ENCODE measurements at places on chromosomes 3 and 15.
A peak's percentile ranks its signal among the peaks of the same experiment; 100 is the strongest.

- DNase-seq: peak; percentile 29
Measured at GRCh38 chr3:88003115-88003755, 55.6 kb downstream of the CGGBP1 start.

DNA sequence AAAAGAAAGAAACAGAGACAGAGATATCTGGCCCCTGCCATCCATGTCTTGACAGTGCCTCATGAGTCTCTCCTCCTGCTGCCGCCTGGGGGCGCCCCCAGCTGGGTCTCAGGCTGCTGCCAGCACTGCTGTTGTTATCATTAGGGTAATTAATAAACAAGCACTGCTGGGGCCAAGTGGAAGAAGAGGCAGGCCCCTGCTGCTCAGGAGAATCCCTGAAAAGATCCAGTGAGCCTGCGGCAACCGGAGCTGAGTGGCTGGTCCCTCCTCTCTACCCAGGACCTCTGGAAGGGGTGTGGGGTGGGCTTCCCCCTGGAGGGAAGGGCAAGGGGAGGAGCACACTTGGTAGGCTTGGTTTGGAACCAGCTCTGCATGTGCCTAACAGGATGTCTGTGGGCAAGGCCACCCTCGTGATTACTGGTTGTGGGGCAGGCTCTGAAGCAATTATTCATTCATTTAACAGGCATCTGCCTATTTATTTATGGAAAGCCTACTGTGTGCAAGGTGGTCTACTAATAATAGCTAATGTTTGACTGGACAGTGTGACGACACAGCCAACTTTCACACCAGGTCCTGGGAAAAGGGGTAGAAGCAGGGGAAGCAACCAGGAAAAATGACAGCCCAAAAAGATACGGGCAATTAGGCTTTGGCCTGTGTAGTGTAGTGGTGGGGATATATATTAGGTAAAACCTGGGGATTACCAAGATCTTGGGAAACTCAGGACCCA lies 1.2 kb upstream of the TYRO3 start:
- DNase-seq: no peak

- peak; percentile 70 for DNase-seq
Measured at GRCh38 chr15:77107068-77107467, 36.2 kb upstream of the TSPAN3 start.

DNA sequence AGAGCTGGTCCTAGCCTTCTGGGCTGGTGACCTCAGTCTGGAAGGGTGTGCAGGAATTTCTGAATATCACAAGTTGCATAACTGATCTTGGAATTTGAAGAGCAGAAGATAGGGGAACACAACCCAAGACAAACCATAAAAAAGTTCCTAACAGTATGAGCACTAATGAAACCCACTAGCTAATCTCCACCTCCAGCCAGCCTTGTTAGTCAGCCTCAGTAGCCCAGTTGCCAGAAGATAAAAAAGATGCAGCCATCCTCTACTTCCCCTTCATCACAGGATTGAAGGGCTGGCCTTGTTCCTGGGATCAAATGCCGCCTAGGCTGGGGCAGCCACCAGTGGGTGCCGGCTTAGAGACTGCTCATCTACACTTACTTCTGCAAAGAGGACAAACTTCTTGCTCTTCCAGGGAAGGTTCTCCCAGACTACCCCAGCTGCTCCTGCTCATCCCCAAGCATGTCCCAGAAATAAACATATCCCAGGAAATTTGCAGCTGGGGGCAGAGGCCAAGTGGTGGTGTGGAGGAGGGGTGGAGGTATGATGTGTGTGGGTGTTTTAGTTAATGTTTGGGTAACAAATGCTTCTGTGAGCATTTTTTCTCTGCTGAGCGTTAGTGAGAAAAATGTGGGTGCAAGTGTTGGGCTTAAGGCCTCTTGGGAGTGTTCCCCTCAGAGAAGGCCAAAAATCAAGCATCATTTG lies 9.2 kb upstream of the ITGA11 start:
- no peak for DNase-seq

DNA sequence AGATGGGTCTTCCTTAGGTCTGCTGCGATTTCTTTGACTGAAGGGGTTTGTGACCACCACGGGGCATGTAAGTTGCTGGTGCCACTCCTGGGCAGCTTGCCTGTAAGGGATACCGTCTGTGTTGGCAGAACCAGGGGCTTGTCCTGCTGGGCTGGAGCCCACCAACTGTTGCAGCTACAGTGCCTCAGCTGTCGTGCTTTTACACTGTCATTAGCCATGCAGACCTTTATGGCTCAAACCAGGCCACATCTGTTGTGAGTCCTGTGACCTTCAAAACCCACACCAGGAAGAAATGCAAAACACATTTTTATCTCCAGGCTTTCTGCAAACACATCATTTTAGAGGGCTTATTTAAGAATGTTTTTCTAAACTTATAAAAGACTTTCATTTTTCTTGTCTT lies 168.7 kb downstream of the PTPRG start:
- DNase-seq: no peak

DNA sequence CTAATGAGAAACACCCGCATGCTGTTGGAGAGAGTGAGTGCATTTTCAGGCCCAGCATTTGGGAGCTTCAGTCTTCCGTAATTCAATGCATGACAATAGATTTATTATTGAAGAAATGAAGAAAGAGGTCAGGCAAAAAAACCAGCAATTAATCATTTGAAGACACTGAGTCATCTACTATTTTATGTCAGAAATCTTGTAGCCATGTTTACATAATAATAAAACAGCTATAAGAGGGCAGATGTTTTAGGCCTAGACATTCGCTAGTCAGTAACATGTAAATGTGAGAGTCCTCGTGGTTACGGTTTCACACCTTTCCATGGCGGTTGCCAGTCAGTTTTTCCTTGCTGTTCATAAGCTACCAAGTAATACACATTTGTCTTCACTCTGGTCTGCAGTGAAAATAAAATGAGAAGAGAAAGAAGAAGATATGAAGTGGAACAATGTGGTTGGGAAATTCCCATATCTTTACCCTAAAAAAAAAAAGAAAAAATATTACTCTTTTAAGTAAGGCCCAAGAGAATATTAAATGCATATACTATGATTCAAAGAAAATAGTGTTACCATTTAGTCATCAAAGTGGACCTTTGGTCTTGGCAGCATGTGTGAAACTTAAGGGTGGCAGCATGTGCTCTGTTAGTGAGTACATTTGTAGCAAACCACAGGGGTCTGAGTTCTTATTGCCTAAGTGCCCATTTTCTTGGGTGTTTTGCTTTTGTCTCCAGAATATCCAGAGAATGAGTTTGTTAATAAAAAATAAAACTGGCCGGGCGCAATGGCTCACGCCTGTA lies 140.5 kb upstream of the TBL1XR1 start:
- DNase-seq: no peak
